Stimulated activated CD8-positive, alpha-beta memory T cell treated with anti-CD3 and anti-CD28 coated beads, Interleukin-12 subunit alpha, Interleukin-12 subunit beta, amount 100 ng/mL, for 4 hours (primary cell): ENCODE measurements at places on chromosomes 13 and 19.

GRCh38 chr19:55231391-55232285 is 3.1 kb upstream of the TMEM86B start:
- no peak for DNase-seq

DNA sequence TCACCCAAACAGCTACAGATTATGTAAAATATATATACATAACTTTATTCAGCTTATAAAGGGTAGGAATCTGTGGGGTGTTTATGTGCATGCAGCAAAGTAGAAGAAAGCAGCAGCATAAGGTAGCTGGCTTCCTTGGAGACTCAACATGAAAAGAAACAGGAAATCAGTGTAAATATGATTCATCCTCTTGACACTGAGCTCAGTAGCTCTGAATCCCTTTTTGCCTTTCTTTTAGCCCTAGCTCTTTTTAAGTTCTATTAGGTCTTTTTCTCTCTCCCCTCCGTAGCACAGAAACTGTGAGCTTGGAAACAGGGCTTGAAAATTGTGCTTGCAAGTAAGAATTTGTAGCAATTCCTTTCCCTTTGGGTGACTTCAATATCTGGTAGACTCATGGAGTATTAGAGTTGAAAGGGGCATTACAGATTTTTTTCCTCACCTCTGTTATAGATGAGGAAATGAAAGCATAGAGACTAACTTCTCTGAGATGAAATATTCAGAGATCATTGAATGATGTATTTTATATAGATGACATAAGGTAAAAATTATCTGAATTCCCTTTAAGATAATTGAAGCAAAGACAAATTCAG is 314.4 kb downstream of the PCDH9 start:
- no peak for DNase-seq

DNA sequence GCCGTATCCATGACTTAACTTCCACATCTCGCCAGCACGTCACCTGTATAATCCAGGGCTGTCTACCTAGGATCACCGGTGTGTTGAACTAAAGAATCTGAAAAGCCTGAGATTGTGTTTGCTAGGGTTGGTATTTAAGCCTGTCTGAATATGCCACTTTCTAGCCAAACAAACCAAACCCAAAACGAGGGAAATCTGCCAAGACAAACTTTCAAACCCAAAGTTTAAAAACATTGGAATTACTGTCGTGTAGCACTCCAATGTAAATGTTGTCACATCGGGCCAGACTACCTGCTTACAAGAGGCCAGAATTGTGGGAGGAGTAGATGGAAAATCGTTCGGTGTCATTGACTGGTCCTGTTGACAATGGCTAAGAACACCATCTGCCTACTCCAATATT is 747.8 kb downstream of the EFNB2 start:
- no peak for DNase-seq

GRCh38 chr13:107512551-107512950 is 702.8 kb downstream of the LIG4 start:
- DNase-seq: no peak
